ENCODE measurements at places on chromosomes 12 and 14. TPM values are rescaled to one million over a fixed set of nuclear protein-coding genes. Genes with fewer than 3 reads are reported as not detected.

ESPL1 gene
- total RNA-seq, result 5.1 TPM

PPP1R1A gene
- 47.6 TPM for total RNA-seq

DNA sequence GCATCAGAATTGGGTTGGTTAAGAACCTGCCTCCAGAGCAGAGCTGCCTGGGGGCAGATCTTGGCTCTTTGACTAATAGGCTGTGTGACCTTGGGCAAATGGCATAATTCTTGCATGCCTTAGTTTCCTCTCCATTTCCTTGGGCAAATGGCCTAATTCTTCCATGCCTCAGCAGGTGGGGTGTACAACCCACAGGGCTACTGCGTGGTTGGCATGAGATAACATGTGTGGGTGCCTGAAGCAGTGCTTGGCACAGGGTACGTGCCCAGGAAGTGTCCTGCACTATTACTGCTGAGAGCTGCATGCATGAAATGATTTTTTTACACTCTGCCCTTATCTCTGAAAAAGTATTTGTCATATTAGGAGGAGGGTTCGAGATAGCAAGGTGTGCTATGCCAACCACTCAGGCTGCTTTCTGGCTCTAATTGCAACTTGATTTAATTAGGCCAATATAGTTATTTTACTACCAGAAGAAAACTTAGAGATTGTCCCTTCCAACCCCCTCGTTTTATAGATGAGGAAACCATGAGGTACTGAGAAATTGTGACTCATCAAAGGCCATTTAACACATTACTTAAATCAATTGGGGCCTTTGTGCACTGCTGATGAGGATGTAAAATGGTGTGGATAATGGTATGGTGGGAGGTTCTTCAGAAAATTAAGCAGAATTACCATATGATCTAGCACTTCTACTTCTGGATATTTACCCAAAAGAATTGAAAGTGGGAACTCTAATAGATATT is 161.6 kb upstream of the HIF1A start:
- no peak overlapping the region for H3K27ac ChIP-seq
- peaks cover 6% of the 10 kb centered on the region for H3K4me1 ChIP-seq
- no peak for DNase-seq
- H3K27me3 ChIP-seq, result peaks cover 4% of the 10 kb centered on the region
- H3K36me3 ChIP-seq, result no peaks in the 10 kb centered on the region
- no peak overlapping the region for H3K4me3 ChIP-seq

- H3K27ac ChIP-seq, result no peak overlapping the region
- DNase-seq, result no peak
- no peaks in the 10 kb centered on the region for H3K36me3 ChIP-seq
- peaks cover 4% of the 10 kb centered on the region for H3K4me1 ChIP-seq
These were observed 11.9 kb downstream of the HEATR5A start for GRCh38 chr14:31408421-31408820.

GRCh38 chr14:102828151-102828550 is 50.9 kb downstream of the TRAF3 start:
- DNase-seq, result no peak
- peaks cover 10% of the 10 kb centered on the region for H3K27me3 ChIP-seq
- H3K4me3 ChIP-seq, result peak overlapping the region; percentile 36

DNA sequence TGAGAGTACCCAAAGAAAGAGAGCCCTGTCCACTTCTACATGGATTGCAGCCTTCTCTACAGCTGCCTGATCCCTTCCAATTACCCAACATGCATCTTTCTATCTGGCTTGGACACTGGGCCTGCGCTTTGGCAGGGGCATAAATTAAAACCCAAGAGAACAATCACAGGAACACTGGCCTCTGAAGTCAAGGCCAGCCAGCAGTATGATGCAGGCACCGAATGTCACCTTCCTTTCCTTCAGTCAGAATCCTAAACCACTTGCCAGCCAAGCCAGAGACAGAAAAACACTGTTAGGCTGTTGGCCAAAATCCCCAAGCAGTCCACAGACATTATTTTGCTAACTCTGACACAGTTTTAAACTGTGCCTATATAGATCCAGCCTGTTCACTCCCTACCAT is 113.7 kb downstream of the DUSP6 start:
- DNase-seq, result no peak
- H3K4me3 ChIP-seq, result no peak overlapping the region
- H3K36me3 ChIP-seq, result no peaks in the 10 kb centered on the region
- no peak overlapping the region for H3K27ac ChIP-seq

DNA sequence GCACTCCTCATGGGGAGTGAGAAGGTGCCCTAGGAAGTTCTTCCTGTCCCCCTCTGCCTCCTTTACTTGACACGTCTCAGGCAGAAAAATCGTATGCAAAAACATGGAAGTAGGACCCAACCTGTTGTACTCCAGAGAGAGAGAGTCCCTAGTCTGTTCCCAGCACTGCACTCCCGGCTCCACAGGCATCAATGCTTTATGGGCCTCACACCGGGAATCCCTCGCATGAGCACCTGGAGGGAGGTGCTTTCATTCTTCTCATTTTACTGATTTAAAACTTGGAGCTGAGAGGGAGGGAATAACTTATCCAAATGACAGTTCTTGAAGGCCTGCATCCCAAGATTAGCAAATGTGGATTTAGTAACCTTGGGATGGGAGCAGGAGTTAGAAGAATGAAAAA is 1101.4 kb downstream of the BCL11B start:
- H3K27me3 ChIP-seq, result no peaks in the 10 kb centered on the region
- no peak for DNase-seq
- H3K27ac ChIP-seq, result no peak overlapping the region
- H3K36me3 ChIP-seq, result peaks cover 2% of the 10 kb centered on the region

Measured in glutamatergic neuron (in vitro differentiated cells).